ENCODE measurements at places on chromosomes 6 and 20. TPM values are rescaled to one million over a fixed set of nuclear protein-coding genes. Genes with fewer than 3 reads are reported as not detected.
A peak's percentile ranks its signal among the peaks of the same experiment; 100 is the strongest.

DNA sequence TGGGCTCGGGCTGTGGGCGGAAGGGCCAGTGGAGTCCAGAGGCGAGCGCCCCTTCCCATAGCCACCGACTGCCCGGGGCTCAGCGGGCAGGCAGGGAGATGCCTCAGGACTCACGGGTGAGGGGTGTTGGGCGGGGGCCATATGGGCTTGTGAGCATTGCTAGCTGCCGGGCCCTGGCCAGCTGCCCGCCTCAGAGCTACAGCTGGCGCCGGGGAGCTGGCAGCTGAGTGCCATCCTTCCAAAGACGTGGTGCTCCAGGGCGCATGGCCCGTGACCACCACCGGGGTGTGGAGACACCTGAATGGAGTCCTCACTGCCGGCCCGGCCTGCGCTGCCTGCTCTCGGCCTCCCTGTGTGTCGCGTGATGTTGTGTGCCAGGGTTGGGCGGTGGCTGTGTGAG lies 10.6 kb upstream of the RBBP8NL start:
- no peak for DNase-seq
- no peak overlapping the region for H3K4me3 ChIP-seq
- H3K27me3 ChIP-seq, result peaks cover 86% of the 10 kb centered on the region
- no peak overlapping the region for H3K27ac ChIP-seq

GRCh38 chr6:138310821-138311220 lies 66.9 kb upstream of the SMIM28 start:
- H3K27me3 ChIP-seq, result no peaks in the 10 kb centered on the region
- H3K27ac ChIP-seq, result no peak overlapping the region
- H3K4me3 ChIP-seq, result no peak overlapping the region
- no peak for DNase-seq
- H3K4me1 ChIP-seq, result peaks cover 32% of the 10 kb centered on the region
- H3K36me3 ChIP-seq, result no peaks in the 10 kb centered on the region

- DNase-seq, result no peak
- no peaks in the 10 kb centered on the region for H3K36me3 ChIP-seq
- H3K4me1 ChIP-seq, result no peaks in the 10 kb centered on the region
- no peak overlapping the region for H3K27ac ChIP-seq
- no peak overlapping the region for H3K4me3 ChIP-seq
- H3K27me3 ChIP-seq, result no peaks in the 10 kb centered on the region
Measured at GRCh38 chr6:37556881-37557644, 57.4 kb upstream of the CCDC167 start.

DNA sequence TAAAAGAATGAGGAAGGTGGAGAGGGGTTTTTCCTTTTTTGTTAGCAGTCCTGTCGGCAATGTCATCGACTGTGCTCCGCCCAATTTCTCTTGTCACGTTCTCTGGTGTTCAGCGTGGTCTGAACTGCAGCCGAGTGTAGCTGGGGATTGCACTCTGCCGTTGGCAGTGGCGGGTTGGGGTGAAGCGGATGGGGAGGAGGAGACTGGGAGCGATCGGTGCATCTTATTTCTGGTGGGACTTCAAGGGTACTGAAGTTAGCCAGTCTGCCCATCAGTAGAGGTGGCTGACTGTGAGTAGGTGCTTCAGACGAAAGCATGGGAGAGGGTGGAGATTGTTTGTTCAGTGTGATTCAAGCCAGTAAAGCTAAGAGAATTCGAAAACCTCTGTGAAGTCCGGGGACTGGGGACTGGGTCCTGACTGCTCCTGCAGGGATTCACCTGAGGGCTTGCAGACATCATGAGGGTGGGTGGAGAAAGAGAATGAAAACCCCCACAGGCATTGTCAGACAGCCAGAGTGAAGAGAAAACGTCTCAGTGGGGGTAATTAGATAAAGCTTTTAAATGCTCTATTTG lies 5.1 kb downstream of the RREB1 start:
- peak overlapping the region; percentile 18 for H3K4me3 ChIP-seq
- no peak for DNase-seq
- H3K27me3 ChIP-seq, result no peaks in the 10 kb centered on the region
- no peaks in the 10 kb centered on the region for H3K36me3 ChIP-seq

- H3K4me3 ChIP-seq, result no peak overlapping the region
- H3K27ac ChIP-seq, result no peak overlapping the region
- H3K36me3 ChIP-seq, result no peaks in the 10 kb centered on the region
Measured at GRCh38 chr6:16471910-16472297, 233.5 kb downstream of the GMPR start.

- no peaks in the 10 kb centered on the region for H3K4me1 ChIP-seq
- H3K27me3 ChIP-seq, result no peaks in the 10 kb centered on the region
- H3K36me3 ChIP-seq, result no peaks in the 10 kb centered on the region
Measured at GRCh38 chr20:8431538-8432434, 299.7 kb downstream of the PLCB1 start.

- H3K4me3 ChIP-seq, result no peak overlapping the region
- H3K27me3 ChIP-seq, result no peaks in the 10 kb centered on the region
- no peaks in the 10 kb centered on the region for H3K36me3 ChIP-seq
- H3K4me1 ChIP-seq, result no peaks in the 10 kb centered on the region
Measured at GRCh38 chr6:7479801-7480266, 61.6 kb upstream of the DSP start.

DNA sequence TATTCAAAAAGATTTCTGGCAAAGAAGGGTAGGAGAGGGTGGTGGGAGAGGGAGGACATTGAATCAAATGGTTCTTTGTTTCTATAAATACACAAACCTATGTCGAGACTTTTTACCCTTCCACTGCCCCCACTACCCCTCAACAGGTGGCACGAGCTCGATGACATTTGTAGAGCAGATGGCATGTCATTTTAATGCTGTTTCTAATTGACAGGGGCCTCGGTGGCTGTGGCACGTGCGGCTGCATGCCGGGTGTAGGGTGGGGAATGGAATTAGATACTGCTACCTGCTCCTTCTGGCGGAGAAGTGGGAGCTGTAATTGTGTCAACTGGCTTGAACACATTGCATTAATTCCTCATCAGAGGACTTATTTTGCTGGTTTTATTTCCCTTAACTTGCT lies 29.1 kb upstream of the SASH1 start:
- H3K4me1 ChIP-seq, result peaks cover 13% of the 10 kb centered on the region
- no peaks in the 10 kb centered on the region for H3K27me3 ChIP-seq
- no peaks in the 10 kb centered on the region for H3K36me3 ChIP-seq
- no peak overlapping the region for H3K4me3 ChIP-seq
- DNase-seq, result no peak

DNA sequence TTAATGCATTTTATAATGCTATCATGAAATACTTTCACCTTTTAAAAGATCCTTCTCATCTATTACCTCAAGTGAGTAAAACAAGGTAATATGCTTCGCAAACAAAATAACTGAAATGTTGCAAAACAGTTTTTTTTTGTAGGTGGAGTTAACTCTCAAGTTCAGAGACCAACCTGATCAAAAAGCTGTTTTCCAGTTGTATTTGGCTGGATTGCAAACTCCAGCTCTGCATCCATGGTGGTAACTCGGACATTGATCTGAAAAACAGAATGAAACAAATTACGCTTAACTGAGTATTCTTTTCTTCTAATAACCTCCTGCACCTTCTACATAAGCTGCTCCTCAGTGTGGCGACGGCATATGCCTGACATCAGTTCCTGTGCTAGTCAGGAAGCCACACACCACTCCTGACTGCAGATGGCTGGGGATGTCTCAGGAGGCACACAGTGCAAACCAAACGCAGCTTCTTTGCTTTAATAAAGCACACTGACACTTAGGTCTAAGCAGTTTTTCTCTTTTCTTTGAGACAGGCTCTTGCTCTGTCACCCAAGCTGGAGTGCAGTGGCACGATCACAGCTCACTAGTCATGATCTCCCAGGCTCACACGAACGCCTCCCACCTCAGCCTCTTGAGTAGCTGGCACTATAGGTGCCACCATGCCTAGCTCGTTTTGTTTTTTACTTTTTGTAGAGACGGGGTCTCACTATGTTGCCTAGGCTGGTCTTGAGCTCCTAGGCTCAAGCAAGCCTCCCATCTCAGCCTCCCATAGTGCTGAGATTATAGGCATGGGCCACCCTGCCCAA lies 29.9 kb downstream of the EZR start:
- H3K4me1 ChIP-seq, result peaks cover 95% of the 10 kb centered on the region
- peak overlapping the region; percentile 34 for H3K27ac ChIP-seq
- no peak for DNase-seq
- peaks cover 11% of the 10 kb centered on the region for H3K36me3 ChIP-seq

DNA sequence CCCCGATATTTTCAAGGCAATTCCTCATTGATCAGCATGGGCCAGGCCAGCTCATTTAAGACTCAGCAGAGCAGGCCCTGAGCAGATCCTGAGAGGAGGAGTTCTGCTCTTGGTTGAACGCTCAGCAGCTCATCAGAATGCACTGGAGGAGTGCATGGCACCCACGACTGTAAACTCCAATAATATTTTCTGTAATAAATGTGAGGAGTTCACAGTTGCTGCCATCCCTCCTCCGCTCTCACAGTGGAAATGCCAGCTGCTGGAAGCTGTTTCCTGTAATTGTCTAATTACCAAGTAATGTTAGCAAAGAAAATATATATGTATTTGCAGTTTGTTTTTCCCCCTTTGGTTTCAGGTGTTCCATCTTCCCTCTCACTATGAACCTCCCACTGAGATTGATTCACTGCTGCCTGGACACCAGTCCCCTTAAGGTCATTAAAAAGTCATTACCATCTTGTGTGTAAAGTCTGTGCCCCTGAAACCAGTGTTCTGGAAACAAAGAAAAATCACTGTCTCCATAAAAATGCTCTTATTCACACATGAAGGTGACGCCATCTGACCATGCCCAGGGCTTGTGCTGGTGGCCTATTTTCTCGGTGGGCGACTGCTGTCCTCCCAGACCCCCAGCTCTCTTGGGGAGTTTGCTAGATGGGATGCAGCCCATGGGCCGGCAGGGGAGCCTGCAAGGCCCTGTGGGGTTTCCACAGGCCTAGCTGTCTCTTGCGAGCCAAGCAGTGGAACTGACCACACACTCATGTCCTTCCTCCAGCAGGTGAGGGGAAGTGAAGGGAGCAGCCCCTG lies 374.2 kb downstream of the ZFAND3 start:
- H3K27me3 ChIP-seq, result no peaks in the 10 kb centered on the region
- H3K27ac ChIP-seq, result no peak overlapping the region
- DNase-seq, result no peak
- no peaks in the 10 kb centered on the region for H3K36me3 ChIP-seq
- no peaks in the 10 kb centered on the region for H3K4me1 ChIP-seq

- no peak overlapping the region for H3K27ac ChIP-seq
- H3K4me1 ChIP-seq, result no peaks in the 10 kb centered on the region
- no peaks in the 10 kb centered on the region for H3K27me3 ChIP-seq
- H3K4me3 ChIP-seq, result no peak overlapping the region
- H3K36me3 ChIP-seq, result no peaks in the 10 kb centered on the region
- no peak for DNase-seq
Measured at GRCh38 chr6:90356012-90356421, 59.4 kb upstream of the BACH2 start.

GRCh38 chr20:50110141-50111047 lies 2.6 kb downstream of the UBE2V1 start:
- H3K27ac ChIP-seq, result peak overlapping the region; percentile 98
- no peak overlapping the region for H3K4me3 ChIP-seq
- H3K4me1 ChIP-seq, result peaks cover 36% of the 10 kb centered on the region
- DNase-seq, result no peak

DNA sequence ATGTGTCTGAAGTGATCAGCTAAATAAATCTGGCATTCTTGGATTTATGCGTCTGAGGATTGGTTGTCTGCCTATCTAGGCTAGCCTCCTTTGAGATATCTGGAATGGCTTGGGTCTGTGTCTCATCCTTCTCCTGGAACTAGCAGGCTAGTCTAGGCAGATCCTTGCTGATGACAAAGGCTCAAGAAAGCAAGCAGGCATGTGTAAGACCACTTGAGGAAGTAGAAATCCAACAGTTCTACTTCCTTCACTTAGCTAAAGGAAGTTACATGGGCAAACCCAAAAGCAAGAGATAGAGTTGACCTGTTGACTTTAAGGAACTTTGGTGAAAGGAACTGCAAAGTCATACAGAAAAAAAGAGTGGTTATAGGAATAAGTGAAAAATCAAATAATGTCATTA lies 672.6 kb downstream of the MAFB start:
- H3K36me3 ChIP-seq, result no peaks in the 10 kb centered on the region
- H3K4me3 ChIP-seq, result no peak overlapping the region
- H3K4me1 ChIP-seq, result no peaks in the 10 kb centered on the region
- no peak for DNase-seq
- H3K27me3 ChIP-seq, result no peaks in the 10 kb centered on the region

DNA sequence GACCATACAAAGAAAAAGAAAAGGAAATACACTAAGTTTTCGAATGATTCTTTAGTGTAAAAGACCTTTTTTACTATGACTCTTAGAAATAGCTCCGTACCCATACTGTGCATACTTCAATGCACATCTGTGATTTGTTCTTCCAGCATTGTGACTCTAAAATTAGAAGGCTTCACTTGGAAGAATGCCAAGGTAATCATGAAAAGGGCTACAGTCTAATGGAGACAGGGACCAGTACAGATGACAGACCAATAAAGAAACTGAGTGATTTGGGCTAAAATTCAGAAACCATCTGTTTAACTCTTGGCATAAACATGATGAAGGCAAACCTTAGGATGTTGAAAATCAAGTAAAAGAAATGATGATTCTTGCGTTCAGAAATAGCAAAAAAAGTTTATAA lies 46.3 kb downstream of the CYP39A1 start:
- H3K27ac ChIP-seq, result no peak overlapping the region
- no peak for DNase-seq

DNA sequence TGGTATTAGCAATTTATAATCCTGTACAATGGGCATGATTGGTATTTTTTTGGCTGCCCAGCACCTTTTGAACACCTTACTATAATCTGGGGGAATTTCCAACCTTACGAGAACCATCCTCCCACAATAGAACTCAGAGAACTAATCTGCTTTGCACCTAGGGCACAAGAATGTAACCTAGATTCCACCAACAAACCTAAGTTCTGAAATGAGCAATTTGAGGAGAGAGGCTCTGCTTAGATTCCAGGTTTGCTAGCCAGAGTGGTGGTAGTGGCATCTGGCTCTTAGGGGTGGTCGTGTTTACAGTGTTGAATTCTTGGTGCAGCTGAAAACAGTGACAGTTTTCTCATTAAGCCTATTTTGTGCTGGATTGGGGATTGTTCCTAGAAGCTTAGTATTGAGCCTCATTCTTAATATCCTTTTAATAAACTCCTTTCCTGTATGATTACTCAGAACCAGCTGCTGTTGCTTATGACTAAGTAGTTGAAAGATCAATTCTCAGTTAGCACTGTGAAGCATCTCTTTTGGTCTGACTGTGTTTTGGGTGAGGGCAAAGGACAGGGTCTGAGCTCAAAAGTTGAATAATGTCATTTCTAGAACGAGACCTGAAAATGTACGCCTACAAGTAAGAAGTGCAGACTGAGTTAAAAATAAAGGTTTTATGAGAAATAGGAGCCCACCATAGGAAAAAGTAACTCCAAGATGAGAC lies 385.6 kb downstream of the CDKAL1 start:
- H3K27ac ChIP-seq, result no peak overlapping the region
- H3K36me3 ChIP-seq, result no peaks in the 10 kb centered on the region
- H3K27me3 ChIP-seq, result no peaks in the 10 kb centered on the region
- H3K4me1 ChIP-seq, result no peaks in the 10 kb centered on the region
- no peak overlapping the region for H3K4me3 ChIP-seq

SRMS gene
- total RNA-seq, result not detected

MYLK2 gene
- not detected for total RNA-seq

SYTL3 gene
- 8.0 TPM for total RNA-seq

LY6G6D gene
- total RNA-seq, result not detected

RNF144B gene
- 14.5 TPM for total RNA-seq

TNF gene
- total RNA-seq, result 0.27 TPM

All from esophagus squamous epithelium (tissue), 5 donors.